ENCODE measurements at places on chromosomes 5 and 9.

GRCh38 chr5:130529511-130530485 is 625.5 kb downstream of the CHSY3 start:
- DNase-seq, result no peak

GRCh38 chr9:123111427-123112014 is 78.1 kb downstream of the GPR21 start:
- DNase-seq, result no peak

GRCh38 chr9:111731928-111732327 is 62.8 kb downstream of the SHOC1 start:
- no peak for DNase-seq

GRCh38 chr9:94204174-94204573 is 54.9 kb upstream of the ZNF169 start:
- no peak for DNase-seq

GRCh38 chr9:27181381-27181780 is 72.4 kb downstream of the TEK start:
- DNase-seq, result peak; percentile 18

DNA sequence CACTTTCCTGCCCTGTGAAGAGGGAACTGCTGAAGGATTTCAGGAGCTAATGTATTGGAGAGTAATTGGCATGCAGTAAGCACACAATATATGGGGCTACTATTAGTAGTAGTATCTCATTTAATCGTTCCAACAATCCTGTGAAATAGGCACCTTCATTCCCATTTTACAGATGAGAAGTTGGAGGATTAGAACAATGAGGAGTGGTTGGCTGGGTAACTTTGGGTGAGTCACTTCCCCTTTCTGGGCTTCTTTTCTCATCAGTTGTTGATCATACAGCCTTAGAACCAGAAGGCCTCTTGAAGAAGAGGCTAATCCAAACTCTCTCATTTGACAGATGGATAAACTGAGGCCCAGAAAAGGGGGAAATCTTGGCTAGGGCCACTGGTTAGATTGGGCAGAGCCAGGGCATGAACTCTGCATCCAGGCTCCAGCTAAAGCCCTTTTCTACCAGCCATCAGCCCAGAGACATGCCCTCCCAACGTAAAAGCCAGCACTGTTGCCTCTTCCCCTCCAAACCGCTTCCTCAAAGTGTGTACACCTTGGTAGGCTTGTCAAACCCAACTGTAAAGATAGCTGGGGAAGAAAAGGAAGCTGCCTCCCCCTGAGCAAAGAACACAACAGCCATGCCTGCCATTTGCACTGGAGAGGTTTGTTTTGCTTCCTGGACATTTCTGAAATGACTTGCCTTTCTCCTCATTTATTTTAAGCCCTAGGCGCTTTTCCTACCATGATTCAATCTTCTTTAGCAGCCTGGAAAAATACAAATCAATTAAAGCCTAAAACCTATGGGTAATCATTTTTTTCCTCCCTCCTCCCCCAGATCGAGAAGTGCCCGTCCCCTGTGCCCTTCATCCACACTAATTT is 992 bp downstream of the SPACA9 start:
- DNase-seq, result no peak
